ENCODE measurements at places on chromosomes 3 and 15.

GRCh38 chr3:49707113-49707480 lies 12.4 kb downstream of the AMIGO3 start:
- DNase-seq: no peak

- no peak for DNase-seq
Observed at GRCh38 chr3:177104299-177104992, 92.8 kb downstream of the TBL1XR1 start.

DNA sequence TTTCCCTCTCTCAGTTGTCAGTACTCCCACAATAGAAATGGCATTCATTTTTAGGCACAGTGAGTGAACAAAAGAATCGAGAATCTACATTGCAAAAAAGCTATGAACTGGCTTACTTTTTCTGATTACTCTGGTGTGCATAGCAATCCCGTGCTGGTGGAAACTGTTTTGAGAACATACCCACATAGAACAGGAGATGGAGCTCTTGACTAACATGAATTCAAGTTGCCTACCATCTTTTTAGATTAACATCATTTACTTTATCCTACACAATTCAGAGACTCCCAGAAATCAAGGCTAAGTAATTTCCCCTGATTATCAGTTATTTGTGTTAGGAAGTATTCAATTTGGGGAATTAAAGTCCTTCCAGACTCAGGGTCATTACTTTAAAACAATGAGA lies 326.6 kb downstream of the ARPP21 start:
- peak; percentile 10 for DNase-seq

DNA sequence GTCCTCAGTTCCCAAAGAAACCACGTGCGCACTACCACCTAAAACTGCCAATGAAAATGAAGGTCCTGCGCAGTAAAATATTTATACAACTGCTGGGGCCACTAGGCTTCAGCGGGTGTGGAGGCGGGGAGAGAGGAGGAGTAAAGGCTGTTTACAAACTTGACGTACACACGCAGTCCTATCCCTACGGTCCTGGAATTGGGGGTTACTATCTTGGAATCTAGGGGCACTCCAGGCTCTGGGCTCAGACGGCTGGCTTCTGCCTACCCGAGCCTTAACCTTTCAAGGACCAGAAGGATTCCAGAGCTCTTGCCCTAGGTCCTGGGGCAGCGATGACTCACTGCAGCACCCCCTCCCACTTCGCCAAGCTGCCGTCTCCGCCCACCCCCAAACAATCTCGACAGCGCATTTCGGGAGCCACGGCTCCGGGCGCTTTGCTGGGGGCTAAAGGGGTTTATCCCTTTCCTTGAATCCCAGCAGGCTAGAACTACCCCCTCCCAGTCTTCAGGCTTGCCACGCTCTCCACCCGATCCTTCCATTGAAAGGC lies 3.0 kb downstream of the ADAMTS9 start:
- no peak for DNase-seq

DNA sequence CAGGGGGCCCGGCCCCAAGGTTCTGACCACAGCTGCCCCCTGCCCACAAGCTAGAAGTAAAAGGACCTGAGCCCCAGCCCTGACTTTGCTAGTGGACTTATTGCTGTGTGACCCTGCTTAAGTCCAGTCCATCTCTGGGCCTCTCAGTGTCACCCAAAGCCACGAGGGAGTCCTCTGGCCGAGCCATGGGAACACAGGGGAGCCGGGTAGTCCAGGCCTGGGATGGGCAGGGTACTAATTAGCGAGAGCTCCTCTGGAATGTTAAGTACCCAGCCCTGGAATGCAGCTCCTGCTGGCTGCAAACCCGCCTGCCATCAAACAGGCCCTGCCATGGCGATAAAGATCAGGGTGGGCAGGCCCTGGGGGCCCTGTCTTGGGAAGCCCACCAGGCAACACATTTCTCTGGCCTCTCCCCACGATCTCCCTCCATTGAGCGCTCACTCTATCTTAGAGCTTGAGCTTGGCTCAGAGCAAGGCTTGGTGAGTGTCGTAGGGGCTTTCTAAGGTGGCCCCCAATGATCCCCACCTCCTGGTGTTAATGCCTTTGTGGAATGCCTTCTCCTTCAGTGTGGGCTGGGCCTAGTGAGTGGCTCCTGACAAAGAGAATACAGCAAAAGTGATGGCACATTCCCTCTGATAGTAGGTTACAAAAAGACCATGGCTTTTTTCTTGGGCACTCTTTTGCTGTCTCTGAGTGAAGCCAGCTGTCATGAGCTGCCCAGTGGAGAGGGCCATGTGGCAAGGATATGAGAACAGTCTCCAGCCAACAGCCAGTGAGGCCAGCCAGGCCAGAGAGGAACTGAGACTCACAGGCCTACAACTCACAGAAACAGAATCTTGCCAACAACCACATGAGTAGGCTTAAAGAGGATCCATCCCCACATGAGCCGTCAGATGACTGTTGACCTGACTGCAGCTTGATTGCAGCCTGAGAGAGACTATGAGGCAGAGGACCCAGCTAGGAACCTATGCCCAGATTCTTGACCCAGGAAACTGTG lies 133.1 kb downstream of the SMAD6 start:
- DNase-seq: no peak

DNA sequence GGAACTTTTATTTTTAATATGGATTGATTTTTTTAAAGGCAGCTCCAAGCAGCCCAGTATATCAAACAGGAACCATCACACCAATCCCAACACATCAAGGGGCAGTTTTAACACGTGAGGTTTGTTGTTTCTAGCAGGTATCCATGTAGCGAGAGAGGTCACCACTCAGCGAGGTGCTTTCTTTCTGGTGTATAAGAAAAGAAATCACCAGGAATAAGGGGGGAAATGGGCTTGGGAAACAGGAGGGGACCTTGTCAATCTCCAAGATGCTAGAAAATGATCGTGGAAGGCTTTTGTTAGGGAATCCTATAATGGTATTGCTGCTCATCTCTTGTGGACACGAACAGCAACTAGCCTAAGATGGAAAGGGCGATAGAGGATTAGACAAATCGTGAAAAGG lies 402.9 kb upstream of the ATP11B start:
- DNase-seq: no peak

GRCh38 chr3:16849795-16850194 lies 35.0 kb upstream of the PLCL2 start:
- DNase-seq: no peak

DNA sequence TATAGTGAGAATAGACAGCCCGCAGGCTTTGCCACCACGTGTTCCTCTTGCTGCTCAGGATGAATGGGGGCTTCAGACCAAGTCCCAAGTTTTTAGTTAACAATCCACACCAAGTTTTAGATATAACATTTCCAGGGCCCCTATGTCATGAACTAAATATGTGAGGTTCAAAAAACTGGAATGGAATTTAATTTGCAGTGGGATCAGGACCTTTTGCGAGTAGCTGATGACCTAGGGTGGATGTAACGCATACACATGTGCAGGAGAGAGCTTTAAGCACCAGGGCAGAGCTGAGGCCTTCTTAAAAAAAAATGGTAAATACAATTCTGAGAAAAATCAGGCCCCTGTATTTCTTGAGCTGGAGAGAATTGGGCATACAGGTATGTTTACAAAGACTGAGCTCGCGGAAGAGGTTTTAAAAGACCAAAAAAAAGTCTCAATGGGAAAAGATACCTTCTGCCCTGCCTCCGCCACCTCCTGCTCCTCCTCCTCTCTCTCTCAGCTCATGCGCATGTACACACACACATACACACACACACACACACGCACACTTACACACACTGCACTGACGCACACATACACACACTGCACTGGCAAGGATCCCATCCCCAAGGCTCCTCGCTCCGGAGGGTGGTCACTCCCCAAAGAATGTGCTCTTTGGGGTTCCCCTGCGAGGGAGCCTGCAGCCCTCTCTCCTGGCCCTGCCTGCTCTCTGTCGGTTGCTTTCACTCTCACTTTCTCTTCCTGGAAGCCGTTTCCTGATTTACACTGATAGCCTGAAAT lies 48.2 kb upstream of the IGF1R start:
- peak; percentile 52 for DNase-seq

GRCh38 chr15:98387866-98388265 lies 260.5 kb upstream of the IGF1R start:
- no peak for DNase-seq

GRCh38 chr3:52986938-52987337 lies 58.9 kb downstream of the SFMBT1 start:
- no peak for DNase-seq

DNA sequence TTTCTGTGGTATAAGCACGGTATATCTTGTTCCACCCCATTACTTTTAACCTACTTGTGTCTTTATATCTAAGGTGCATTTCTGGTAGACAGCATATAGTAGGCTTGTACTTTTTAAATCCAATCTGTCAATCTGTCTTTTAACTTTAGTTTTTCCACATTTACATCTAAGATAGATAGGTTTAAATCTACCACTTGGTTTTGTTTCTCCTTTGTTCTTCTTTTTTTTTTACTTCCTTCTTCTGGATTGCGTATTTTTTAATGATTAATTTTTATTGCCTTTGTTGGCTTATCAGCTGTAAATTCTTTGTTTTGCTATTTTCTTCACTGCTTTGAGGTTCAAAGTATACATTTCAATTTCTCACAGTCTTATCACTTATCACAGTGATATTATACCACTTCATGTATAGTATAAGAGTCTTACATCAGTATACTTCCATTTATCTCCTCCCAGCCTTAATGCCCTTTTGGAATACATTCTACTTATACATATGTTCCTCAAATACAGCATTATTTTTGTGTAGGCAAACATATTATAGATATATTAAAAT lies 31.0 kb downstream of the IQCB1 start:
- no peak for DNase-seq

GRCh38 chr3:115336836-115337235 lies 189.7 kb upstream of the ZBTB20 start:
- no peak for DNase-seq

DNA sequence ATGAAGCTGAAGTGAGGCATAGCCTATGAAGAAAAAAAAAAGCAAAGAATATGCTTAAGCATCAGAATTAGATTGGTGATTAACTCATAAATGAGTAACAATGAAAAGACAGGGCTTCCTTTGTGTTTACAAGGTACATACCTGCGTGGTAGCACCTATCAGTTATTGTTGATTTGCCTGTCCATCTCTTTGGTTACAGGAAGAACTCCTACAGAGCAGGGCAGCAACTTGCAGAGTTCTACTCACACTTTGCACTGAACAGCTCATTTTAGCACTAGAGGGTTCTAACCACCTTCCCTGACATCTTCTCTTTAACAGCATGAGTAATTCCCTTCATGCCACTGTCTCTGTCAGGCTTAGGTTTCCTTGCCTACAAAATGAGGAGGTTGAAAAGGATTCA lies 166.0 kb downstream of the DPH6 start:
- no peak for DNase-seq

DNA sequence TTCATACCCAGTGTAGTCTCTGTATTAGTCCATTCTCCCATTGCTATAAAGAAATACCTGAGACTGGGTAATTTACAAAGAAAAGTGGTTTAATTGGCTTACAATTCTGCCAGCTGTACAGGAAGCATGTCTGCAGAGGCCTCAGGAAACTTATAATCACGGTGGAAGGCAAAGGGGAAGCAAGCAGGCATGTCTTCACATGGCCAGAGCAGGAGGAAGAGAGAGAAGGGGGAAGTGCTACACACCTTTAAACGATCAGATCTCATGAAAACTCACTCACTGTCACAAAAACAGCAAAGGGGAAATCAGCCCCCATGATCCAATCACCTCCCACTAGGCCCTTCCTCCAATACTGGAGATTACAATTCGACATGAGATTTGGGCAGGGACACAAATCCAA lies 6.3 kb upstream of the PARP14 start:
- no peak for DNase-seq

- DNase-seq: no peak
Observed at GRCh38 chr3:11699083-11699427, 55.3 kb upstream of the VGLL4 start.

GRCh38 chr3:88013592-88013991 lies 45.2 kb downstream of the CGGBP1 start:
- no peak for DNase-seq

DNA sequence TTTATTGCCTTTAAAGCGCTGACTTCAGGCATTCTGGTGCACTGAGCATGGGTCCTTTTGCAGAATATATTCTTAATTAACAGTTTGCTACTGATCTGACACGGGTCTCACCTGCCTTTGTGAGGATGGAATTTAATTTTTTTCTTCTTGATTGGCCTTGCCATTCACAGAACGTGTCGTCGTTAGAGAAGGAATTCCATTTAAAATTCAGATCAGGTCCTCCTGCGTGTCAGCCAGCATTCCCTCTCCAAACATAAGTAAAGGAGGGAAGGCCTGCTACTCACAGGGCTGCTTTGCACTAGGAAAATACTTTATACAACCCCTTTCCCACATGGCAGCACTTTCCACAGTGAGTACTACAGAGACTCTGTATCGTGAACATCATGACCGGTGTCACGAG lies 492.7 kb downstream of the NTRK3 start:
- no peak for DNase-seq

- peak; percentile 26 for DNase-seq
Observed at GRCh38 chr3:20185331-20185678, 701 bp downstream of the SGO1 start.

DNA sequence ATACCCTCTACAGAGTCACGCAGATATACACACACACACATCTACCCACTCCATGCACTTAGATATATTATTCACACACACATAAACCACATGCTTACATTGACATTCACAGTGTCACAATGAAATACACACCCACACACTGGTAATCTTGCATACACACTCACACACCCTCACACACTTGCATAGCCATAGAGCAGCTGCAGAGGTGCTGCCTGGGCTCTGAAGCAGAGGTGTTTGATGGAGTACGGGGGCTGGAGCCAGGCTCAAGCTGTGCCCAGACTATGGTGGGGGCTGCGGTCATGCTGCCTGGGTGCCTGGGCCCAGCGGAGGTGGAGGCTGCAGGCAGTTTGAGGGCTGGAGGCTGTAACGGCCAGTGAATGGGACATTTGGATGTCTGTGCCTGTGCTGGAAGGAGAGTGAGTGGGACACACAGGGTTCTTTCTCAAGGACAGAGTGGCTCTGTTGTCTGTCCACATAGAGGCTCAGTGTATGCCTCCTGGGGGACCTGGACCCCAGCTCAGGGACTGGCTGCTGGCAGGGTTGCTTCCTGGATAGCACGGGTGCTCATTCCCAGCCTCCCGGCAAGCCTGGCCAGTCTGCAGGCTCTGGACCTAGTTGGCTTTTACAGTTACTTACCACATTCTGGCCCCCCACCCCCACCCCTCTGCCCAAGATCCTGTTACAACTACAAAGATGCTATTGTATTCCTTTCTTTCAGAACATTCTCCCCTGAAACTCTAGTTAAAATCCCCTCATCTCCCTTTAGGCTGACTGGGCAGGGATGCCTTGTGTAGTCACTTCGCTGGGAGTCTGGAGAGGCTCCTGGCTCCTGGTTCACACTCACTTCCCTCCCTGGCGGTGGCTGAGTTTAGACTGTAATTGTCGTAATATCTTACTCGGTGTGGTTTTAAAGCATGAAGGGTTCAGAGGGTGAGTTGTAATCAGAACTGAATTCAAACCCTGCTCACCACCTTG lies 12.5 kb downstream of the GASK1A start:
- DNase-seq: no peak

- DNase-seq: no peak
Observed at GRCh38 chr3:160041465-160041864, 52.8 kb downstream of the IL12A start.

GRCh38 chr15:88738796-88739195 lies 64.4 kb upstream of the ACAN start:
- no peak for DNase-seq
